ENCODE measurements at places on chromosomes 11 and 22.

- DNase-seq, result no peak
Observed at GRCh38 chr11:111977146-111978027, 40.2 kb downstream of the DIXDC1 start.

- no peak for DNase-seq
Observed at GRCh38 chr11:40170078-40170477, 1289.4 kb downstream of the LRRC4C start.

- no peak for DNase-seq
Observed at GRCh38 chr11:77883775-77884174, 62.8 kb downstream of the AAMDC start.

- DNase-seq, result no peak
Observed at GRCh38 chr11:34268906-34269430, 88.8 kb downstream of the ABTB2 start.

GRCh38 chr11:74357449-74357848 lies 40.8 kb downstream of the PGM2L1 start:
- no peak for DNase-seq

DNA sequence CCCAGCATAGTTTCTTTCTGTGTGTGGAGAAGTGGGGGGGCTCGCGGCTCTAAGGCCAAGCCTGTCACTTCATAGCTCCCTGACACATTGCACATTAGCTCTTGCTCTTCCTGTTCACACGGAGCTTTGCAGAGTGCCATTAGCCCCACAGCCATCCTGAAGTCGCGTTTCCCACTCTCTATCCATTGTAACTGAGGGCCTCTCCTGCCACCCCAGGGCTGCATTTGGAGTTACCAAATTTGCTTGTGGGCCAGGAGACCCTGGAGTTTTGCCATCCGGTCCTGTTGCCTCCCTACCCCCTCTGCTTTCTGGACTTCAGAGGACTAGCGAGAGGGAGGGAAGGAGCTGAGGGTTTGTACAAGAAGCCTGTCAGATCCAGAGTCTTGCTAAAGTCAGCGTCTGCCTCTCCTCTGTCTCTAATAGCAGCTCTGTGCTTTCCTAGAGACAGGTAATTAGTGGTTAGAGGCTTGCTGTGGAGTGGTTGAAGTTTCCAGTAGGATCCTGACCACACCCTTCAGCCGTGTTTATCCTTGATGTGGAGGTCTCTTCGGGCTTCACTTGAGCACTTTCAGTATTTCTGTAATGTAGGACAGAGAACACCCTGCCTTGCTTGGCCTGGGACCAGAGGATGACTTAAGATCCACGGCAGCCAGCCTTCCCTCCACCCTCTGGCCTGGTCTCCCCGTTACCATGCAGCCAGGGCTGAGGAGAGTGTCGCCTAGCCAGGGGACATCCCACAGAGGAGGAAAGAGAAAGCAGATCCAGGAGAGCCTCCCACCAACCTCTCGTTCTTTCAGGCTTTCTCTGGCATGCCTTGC lies 14.1 kb downstream of the DCPS start:
- peak; percentile 18 for DNase-seq

GRCh38 chr11:69594481-69594880 lies 46.5 kb upstream of the CCND1 start:
- no peak for DNase-seq

GRCh38 chr22:24578355-24579257 lies 14.3 kb downstream of the LRRC75B start:
- DNase-seq, result no peak

- no peak for DNase-seq
Observed at GRCh38 chr11:62505059-62505439, 41.6 kb downstream of the AHNAK start.

DNA sequence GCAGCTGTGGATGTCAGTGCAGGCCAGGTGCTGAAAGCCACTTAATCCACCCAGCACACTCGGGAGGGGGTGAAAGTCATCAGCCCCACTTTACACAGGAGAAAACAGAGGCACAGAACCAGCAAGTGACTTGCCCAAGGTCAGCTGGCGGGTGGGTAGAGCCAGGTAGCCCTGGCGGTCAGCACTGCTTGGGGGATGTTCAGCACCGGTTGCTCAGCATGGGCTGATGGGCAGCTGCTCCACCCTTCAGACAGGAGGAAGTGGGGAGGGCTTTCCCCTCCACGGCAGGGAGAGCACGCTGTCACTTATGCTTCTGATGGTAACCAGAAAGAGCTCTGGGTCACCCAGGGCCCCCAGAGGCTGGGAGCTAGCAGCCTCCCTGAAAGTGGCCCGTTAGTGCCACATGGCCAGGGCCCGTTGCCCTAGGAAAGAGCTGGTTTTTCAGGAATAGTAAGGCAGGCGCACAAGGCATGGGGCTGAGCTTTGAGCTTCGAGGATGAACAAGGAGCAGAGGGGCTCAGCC lies 417.9 kb downstream of the CTTN start:
- DNase-seq, result no peak

DNA sequence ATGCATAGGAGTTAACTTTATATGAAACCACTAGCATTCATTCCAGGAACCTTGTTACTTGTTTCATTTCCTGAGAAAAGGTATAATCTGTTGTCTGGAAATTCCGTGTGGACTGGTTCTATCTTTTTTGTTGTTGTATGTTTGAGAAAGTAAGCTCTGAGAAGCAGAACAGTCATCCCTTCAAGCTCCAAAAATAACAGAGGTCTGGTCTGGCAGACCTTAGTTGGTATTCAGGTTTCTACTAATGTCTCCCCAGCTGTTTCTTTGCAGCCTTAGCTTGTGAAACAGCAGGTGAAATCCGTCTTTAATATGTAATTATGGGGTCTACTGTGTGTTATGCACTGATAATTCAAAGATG lies 2.4 kb downstream of the RNF121 start:
- DNase-seq, result no peak

- no peak for DNase-seq
Observed at GRCh38 chr11:123374622-123374968, 55.5 kb upstream of the GRAMD1B start.

- no peak for DNase-seq
Observed at GRCh38 chr11:117868088-117868487, 8.4 kb downstream of the FXYD6 start.

- no peak for DNase-seq
Observed at GRCh38 chr11:122863704-122864326, 18.7 kb upstream of the JHY start.

DNA sequence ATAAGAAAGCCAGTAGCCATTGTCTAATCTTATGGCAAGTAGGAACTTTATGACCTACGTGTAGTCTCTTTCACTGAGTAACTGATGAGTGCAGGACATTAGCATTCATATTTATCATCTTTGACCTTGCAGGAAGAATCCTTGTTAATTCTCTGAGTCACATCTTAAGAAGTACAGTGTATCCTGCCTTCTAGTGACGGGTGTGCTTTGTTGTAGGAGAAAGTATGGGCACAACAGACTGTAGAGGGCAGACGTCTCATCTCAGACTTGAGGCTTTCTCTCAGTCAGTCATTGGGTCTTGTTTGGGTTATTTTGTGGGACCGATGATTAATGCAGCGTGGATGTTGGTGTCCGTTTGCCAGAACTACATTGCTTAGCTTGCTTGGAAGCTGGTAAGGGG lies 6.8 kb downstream of the RNF214 start:
- DNase-seq, result no peak

DNA sequence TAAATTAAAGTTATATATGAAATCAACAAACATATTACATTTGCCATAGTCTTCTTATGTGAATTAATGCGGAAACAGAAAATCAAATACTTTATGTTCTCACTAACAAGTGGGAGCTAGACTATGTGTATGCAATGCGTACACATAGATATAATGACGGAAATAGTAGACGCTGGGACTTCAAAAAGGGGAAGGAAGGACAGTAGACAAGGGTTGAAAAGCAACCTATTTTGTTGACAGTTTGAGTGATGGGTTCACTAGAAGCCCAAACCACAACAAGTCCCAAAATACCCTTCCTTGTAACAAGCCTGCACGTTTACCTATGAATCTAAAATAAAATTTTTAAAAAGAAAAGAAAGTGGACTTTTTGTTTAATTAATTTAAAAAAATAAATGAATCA lies 430.8 kb upstream of the CNTN5 start:
- DNase-seq, result no peak

DNA sequence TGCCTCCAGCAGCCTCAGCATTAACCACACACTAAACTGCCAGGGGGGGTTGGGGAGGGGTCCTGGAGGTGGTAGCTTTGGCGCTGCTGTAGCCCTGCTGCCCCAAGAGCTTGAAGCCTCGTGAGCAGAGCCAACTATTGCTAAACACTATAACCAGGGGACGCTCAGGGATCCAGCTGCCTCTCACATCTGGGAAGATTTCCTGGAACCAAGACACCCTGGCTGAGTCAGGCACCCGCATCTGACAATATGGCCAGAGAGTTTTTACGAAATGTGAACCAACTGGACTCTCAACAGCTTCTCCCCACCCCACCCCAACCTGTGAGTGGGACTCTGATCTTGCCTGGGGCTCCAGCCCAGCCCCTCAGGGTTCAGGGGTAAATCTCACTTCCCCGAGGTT lies 14.3 kb downstream of the C1QTNF6 start:
- no peak for DNase-seq

DNA sequence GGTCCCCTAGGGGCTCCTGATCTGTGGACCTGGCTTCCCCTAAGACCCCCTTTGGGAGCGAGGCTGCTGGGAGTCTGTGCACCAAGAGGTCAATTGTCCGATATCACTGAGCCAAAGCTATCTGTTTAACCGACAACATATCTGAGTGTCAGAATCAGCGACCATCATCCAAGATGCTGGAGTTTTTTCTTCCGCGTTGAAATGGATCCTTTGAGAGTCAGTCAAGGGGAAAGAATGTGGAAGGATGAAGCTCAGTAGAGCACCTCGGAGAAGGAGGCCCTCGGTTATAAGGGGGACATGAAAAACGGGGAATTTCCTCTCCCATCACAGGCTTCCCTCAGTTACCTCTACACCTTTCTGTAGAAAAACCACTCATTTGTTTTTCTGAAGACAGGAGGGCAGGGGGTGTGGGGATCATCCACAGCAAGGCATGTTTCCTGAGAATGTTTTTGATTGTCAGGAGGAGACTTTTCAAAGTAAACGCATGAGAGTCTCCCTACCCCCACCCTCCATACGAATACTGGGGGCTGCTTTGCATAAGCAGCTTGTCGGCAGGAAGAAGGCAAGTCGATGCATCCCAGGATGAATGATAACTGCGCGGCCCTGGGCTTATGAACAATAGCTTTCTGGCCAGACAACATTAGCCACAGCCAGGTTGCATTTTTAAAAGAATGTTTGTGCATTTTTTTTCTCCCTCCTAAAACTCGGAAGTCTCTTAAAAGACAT lies 37.7 kb upstream of the CCND1 start:
- no peak for DNase-seq

- DNase-seq, result no peak
Observed at GRCh38 chr11:21794306-21794705, 398.6 kb upstream of the ANO5 start.

- no peak for DNase-seq
Observed at GRCh38 chr11:120969993-120970392, 53.9 kb upstream of the TBCEL start.

DNA sequence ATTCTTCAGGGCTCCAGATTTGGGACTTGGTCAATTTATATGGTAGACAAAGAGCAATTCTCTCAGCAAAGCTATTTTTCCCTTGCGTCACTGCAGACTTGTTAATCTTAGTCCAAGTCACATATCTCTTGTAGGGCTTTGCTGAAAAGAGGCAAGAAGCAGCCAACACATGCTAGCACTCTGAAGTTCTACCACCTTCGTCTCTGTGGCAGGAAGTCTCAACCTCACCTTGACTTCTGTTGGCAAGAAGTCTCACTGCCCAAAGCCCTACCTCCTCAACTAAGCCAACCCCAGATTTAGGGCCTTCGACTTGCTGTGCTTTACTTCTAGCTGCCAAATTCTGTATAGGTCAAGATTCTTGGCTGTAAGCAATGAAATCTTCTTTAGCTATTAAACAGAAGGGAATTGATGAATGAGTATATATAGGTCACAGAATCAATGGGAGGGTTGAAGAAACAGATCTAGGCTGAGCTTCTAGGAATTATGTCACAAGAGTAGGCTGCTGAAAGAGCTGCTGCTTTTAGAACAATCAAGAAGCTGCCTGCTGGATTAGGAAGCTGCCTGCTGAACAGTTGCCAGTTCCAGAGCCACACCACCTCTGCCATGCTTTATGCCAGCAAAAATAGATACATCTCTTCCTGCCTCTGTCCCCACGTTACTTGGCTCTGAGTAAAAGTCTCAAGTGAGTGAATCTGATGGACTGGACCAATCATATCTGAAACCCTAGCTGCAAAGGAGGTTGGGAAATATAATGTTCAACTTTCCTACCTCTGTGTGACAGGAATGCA lies 17.6 kb upstream of the NCR3LG1 start:
- DNase-seq, result no peak

- DNase-seq, result no peak
Observed at GRCh38 chr22:45889093-45889538, 87.8 kb downstream of the WNT7B start.

GRCh38 chr11:46741600-46742484 lies 22.8 kb downstream of the F2 start:
- no peak for DNase-seq

GRCh38 chr22:30245985-30246813 lies at the start of gene LIF:
Gene LIF (minus strand): TSS chr22:30246759. CDS start chr22:30246695, 64 bp downstream.
- DNase-seq, result peak; percentile 64

- no peak for DNase-seq
Observed at GRCh38 chr22:18050065-18050464, 25.7 kb upstream of the MICAL3 start.

- no peak for DNase-seq
Observed at GRCh38 chr11:10892250-10892649, 34.4 kb upstream of the ZBED5 start.

DNA sequence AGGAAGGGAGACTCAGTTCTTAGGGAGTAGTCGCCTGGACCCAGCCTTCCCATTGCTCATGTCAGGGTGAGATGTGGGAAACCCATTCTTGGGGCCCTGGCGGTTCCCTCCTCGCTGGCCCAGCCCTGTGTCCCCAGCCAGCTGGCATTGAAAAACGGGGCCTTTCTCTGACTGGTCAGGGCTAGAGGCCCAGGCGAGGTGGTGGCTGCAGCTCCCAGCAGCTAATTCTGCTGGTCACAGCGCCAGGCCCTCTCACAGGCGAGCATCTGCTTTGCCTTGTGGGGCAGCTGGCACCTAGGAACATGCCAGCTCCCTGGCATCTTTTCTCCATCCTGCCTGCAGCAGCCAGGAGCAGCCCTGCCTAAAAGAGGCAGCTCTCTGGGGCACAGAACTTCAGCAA lies 20.1 kb downstream of the TSPAN18 start:
- no peak for DNase-seq

DNA sequence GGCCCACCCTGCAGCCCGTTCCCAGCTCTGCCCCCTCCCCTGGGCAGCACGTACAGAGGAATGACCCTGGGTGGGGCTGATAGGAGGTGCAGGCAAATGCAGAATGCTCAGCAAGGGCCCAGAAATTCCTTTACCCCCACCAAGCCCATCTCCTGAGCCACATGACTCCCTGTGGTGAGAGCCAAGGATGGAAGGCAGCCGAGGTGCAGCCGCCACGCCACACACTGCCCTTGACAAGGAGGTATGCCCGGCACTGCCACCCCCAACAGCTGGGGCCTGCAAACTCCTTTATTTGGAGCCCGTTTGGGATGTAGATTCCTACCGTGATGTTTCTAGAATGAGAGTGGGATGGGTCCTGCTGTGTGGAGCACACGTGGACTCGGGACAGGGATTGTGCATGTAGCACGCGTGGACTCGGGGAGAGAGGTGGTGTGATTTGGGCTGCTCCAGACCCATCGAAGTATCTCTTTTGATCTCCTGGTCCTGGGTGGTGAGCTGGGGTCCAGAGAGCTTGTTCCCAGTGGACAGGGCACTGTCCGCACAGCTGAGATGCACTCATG lies 12.9 kb downstream of the GTSE1 start:
- no peak for DNase-seq

Measured in activated T-cell treated with anti-CD3 and anti-CD28 coated beads for 48 hours (primary cell).